ENCODE measurements at places on chromosomes 11 and 22. TPM values are rescaled to one million over a fixed set of nuclear protein-coding genes. Genes with fewer than 3 reads are reported as not detected.

ANGPTL5 gene
- total RNA-seq = not detected

SYCE3 gene
- total RNA-seq = 1.9 TPM

CCDC85B gene
- total RNA-seq = 78.5 TPM

NAV2 gene
- 0.20 TPM for total RNA-seq

C11orf16 gene
- total RNA-seq = not detected

IFITM10 gene
- total RNA-seq = not detected

CRYBA4 gene
- total RNA-seq = not detected

CHRM1 gene
- not detected for total RNA-seq

SLC22A6 gene
- not detected for total RNA-seq

- H3K4me1 ChIP-seq = no peaks in the 10 kb centered on the region
- no peak overlapping the region for H3K4me3 ChIP-seq
- no peak for DNase-seq
- no peaks in the 10 kb centered on the region for H3K36me3 ChIP-seq
These were observed 20.2 kb downstream of the MMP27 start for GRCh38 chr11:102685338-102685737.

- no peaks in the 10 kb centered on the region for H3K36me3 ChIP-seq
- H3K27ac ChIP-seq = no peak overlapping the region
- H3K4me3 ChIP-seq = no peak overlapping the region
- no peaks in the 10 kb centered on the region for H3K4me1 ChIP-seq
- H3K27me3 ChIP-seq = peaks cover 13% of the 10 kb centered on the region
These were observed 189.6 kb upstream of the CCDC90B start for GRCh38 chr11:83475760-83476159.

GRCh38 chr11:77410076-77410827 is 63.6 kb downstream of the PAK1 start:
- no peak overlapping the region for H3K27ac ChIP-seq
- H3K4me3 ChIP-seq = peak overlapping the region; percentile 89
- H3K36me3 ChIP-seq = peaks cover 6% of the 10 kb centered on the region
- no peak for DNase-seq

GRCh38 chr22:47625531-47626427 is 863.3 kb downstream of the TBC1D22A start:
- H3K27me3 ChIP-seq = peaks cover 9% of the 10 kb centered on the region
- no peak overlapping the region for H3K27ac ChIP-seq
- no peaks in the 10 kb centered on the region for H3K4me1 ChIP-seq
- no peaks in the 10 kb centered on the region for H3K36me3 ChIP-seq

GRCh38 chr11:330694-331357 is 10.2 kb upstream of the IFITM3 start:
- peaks cover 4% of the 10 kb centered on the region for H3K27me3 ChIP-seq
- peaks cover 63% of the 10 kb centered on the region for H3K4me1 ChIP-seq
- peaks cover 11% of the 10 kb centered on the region for H3K36me3 ChIP-seq
- DNase-seq = peak; percentile 60
- H3K27ac ChIP-seq = peak overlapping the region; percentile 69

GRCh38 chr11:5486003-5486402 is 2.5 kb upstream of the OR52D1 start:
- no peaks in the 10 kb centered on the region for H3K36me3 ChIP-seq
- H3K4me3 ChIP-seq = no peak overlapping the region
- peaks cover under 1% of the 10 kb centered on the region for H3K27me3 ChIP-seq
- no peak overlapping the region for H3K27ac ChIP-seq

GRCh38 chr11:44842220-44842619 is 108.5 kb downstream of the TP53I11 start:
- DNase-seq = no peak
- no peak overlapping the region for H3K27ac ChIP-seq
- no peak overlapping the region for H3K4me3 ChIP-seq
- H3K4me1 ChIP-seq = no peaks in the 10 kb centered on the region

GRCh38 chr11:109853156-109853776 is 239.9 kb upstream of the ZC3H12C start:
- H3K4me1 ChIP-seq = peaks cover 2% of the 10 kb centered on the region
- H3K4me3 ChIP-seq = no peak overlapping the region
- H3K27ac ChIP-seq = no peak overlapping the region
- DNase-seq = no peak
- H3K36me3 ChIP-seq = no peaks in the 10 kb centered on the region
- no peaks in the 10 kb centered on the region for H3K27me3 ChIP-seq

GRCh38 chr11:115222218-115222862 is 281.9 kb downstream of the CADM1 start:
- DNase-seq = no peak
- H3K4me1 ChIP-seq = no peaks in the 10 kb centered on the region
- peaks cover 13% of the 10 kb centered on the region for H3K27me3 ChIP-seq

- peaks cover 72% of the 10 kb centered on the region for H3K4me1 ChIP-seq
- H3K27ac ChIP-seq = peak overlapping the region; percentile 88
- H3K27me3 ChIP-seq = no peaks in the 10 kb centered on the region
- peak overlapping the region; percentile 46 for H3K4me3 ChIP-seq
- H3K36me3 ChIP-seq = peaks cover 25% of the 10 kb centered on the region
- peak; percentile 54 for DNase-seq
These were observed 66.4 kb downstream of the SGSM3 start for GRCh38 chr22:40436505-40437431.

DNA sequence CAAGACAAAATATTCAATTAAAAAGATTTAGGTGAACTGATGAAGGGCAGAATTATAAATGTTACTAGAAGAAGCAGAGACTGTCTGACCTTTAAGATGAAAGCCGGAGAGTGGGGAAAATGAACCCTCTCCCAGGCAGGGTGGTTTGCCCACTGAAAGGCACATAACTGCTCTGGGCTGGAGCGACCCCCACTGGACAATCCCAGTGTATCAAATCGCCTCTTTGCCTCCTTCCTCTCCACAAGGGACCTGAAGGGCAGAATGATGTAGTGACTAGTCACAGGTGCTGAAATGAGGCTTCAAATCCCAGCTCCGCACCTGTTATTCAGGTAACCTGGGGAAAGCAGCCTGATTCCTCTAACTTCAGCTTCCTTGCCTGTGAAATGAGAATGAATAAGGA is 69.0 kb downstream of the EFCAB6 start:
- no peak overlapping the region for H3K27ac ChIP-seq
- H3K4me1 ChIP-seq = no peaks in the 10 kb centered on the region
- H3K4me3 ChIP-seq = no peak overlapping the region

DNA sequence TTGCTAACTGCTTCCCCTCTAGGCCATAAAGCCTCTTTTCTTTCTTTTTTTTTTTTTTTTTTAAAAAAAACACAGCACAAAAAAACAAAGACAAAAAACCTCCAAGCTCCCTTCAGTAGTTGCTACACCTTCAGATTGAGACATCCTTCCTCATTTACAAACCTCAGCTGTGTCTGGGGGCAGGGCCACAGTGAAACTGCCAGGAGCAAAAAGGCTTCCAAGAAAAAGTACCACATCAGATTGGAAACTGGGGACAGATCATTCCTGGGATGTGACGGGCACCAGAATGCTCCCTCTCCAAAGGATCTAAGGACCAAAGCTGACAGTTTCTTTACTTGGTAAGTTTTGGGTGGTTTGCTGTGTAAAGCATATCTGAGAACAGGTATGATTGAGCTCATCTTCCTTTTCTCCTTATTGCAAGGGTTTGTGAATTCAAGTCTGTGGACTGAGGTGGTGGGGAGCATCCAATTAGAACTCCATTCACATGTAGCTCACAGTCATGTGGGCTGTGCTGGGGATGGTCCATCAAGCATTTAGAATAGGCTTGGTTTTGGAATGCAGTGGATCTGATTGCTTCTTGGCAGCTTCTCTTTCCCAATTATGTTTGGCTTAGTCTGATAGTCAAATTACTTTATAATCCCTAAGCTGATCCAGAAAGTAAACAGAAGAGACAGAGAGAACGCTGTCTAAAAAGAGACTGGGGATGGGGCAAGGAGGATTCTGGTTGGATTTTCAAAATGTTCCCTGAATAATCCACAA is 705 bp downstream of the BBOX1 start:
- H3K4me1 ChIP-seq = no peaks in the 10 kb centered on the region
- no peak overlapping the region for H3K27ac ChIP-seq
- DNase-seq = no peak
- H3K4me3 ChIP-seq = no peak overlapping the region
- H3K27me3 ChIP-seq = no peaks in the 10 kb centered on the region

- DNase-seq = no peak
- no peaks in the 10 kb centered on the region for H3K36me3 ChIP-seq
- H3K27me3 ChIP-seq = no peaks in the 10 kb centered on the region
- no peak overlapping the region for H3K4me3 ChIP-seq
These were observed 198.7 kb upstream of the LUZP2 start for GRCh38 chr11:24298146-24298545.

DNA sequence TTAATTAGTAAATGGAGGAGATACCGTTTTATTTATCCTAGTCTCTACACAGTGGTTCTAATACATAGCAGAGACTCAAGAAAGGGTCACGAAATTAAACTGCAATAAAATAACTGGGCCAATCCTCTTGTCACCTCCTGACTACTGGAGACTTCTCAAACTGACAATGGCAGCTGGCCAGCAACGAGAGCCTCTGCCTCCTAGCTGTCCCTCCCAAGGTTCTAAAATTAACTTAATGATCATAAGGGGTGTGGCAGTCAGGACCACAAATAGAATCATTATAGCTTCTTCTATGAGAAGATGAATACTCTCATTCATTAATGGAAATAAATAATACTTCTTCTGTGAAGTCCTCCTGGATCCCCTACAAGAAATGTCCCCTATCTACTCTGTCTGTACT is 63.8 kb upstream of the APOA1 start:
- H3K27ac ChIP-seq = no peak overlapping the region
- DNase-seq = no peak
- no peaks in the 10 kb centered on the region for H3K27me3 ChIP-seq
- H3K4me1 ChIP-seq = peaks cover 8% of the 10 kb centered on the region
- H3K4me3 ChIP-seq = no peak overlapping the region

DNA sequence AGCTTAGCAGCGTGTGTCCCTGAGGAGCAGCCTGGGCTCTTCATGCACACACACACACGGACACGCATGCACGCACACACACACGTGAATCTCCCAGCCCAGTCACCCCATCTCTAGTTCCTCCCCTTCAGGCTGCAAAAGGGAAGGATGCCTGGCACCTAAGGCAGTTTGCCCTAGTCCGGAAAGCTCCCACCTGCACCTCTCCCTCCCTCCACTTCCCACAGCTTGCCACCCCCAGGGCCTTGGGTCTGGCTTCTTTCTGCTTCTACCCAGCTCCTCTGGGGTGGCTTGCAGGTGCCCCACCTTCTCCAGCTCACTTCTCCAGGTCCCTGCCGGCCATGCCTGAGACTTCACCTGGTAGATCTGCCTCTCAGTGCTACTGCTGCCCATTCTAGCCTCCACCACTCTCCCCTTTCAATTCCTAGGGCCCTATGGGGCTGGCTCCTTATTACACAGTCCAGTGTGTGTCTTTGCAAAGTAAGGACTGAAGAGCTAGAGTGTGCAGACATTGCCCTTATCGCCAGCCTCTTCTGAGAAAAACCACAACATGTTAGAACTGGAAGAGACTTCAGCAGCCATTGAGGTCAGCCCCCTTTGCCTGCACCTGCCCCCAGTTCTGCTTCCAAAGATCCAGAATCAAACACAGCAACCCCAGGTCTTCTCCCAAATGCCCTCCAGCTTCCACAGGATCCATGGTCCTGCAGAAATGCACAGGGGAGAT is 33.5 kb upstream of the CHST1 start:
- peaks cover 12% of the 10 kb centered on the region for H3K27me3 ChIP-seq
- no peak for DNase-seq
- no peak overlapping the region for H3K4me3 ChIP-seq
- H3K4me1 ChIP-seq = peaks cover 2% of the 10 kb centered on the region

GRCh38 chr11:78753297-78753696 is 178.6 kb upstream of the NARS2 start:
- no peaks in the 10 kb centered on the region for H3K4me1 ChIP-seq
- H3K27ac ChIP-seq = no peak overlapping the region
- H3K4me3 ChIP-seq = no peak overlapping the region
- H3K36me3 ChIP-seq = no peaks in the 10 kb centered on the region

All from activated naive CD8-positive, alpha-beta T cell treated with anti-CD3 and anti-CD28 coated beads for 36 hours (primary cell).